T-helper 2 cell (primary cell): ENCODE measurements at places on chromosomes 2 and 18.

GRCh38 chr18:7336623-7337022 is 105.7 kb downstream of the LRRC30 start:
- no peak for DNase-seq

DNA sequence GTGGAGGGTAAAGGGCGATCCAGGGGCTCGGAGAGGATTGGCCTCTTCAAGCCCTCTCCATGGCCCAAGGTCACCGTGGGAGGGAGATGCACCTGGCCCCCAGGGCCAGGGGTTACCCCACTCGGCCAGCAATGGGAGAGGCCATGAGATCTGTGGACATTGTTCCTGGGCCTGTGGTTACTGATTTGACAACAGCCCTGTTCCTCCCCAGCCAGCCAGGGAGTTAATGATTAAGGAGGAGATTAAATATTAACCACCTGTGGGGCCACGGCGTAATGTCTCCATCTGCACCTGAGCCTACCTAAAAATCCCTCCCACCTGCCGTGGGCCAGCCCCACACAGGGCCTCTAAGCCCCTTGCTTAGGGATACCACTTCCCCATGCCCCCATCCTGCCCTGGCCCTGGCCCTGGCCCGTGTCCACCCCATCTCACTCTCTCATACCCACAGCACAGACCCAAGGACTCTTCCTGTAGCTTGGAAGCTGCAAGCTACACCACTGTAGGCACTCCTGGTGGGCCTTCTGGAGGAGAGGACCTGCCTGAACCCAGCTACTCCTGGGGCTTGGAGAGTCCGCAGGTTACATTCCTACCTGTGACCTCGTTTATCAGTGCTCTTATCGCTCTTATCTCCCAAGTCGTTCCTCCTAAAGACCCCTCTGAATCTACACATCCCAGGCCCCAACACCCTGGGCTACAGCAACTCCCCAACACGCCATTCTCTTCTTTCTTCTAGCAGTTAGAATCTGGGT is 32.1 kb downstream of the ZFP36L2 start:
- no peak for DNase-seq

- peak; percentile 40 for DNase-seq
These were observed 3.7 kb downstream of the ZFP36L2 start for GRCh38 chr2:43222475-43223309.

DNA sequence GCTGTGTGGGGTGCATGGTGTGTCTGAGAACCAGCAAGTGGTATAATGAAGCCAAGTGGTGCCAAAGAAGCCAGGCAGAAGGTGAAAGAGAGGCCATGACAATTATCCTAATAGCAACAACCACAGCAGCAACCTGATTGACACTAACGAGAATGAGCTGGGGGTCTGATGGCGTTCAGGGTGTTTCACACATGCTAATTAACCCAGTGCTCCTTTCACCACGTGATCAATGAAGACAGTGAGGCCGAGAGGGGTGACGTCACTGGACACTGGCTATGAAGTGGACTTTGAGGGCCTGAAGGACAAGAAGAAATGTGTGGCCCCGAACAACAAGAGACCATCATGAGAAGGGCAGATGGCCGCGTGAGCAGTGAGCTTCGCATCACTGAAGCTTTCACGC is 364.4 kb upstream of the ID2 start:
- no peak for DNase-seq

DNA sequence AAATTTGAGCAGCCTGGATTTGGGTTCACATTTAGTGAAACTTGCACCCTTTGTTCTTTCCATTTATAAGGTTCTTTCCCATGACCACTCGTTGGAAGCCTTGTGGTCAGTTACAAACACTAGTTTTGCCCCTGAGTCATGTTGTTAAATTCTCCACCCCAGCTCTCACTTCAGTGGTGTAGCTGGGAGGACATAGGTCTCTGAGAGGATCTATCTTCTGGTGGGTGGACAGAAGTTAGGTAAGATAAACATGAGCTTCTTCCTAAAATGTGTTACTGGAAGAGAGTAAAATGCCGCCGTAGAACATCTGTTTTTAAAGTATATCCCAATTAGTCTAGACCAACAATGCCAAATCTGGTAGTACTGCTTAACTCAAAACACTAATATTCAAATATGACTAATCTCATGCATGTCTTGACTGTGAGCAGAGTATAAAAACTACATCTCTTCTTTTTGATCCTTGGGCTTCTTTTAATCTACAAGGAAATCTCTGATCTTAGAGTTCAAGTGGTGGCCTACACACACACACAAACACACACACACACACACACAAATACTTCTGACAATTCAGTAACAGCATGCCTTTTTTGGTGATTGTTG is 162.6 kb upstream of the FN1 start:
- no peak for DNase-seq

GRCh38 chr2:139175510-139175909 is 395.3 kb upstream of the NXPH2 start:
- DNase-seq = no peak

GRCh38 chr2:26582890-26583289 is 58.3 kb downstream of the CIB4 start:
- DNase-seq = no peak

DNA sequence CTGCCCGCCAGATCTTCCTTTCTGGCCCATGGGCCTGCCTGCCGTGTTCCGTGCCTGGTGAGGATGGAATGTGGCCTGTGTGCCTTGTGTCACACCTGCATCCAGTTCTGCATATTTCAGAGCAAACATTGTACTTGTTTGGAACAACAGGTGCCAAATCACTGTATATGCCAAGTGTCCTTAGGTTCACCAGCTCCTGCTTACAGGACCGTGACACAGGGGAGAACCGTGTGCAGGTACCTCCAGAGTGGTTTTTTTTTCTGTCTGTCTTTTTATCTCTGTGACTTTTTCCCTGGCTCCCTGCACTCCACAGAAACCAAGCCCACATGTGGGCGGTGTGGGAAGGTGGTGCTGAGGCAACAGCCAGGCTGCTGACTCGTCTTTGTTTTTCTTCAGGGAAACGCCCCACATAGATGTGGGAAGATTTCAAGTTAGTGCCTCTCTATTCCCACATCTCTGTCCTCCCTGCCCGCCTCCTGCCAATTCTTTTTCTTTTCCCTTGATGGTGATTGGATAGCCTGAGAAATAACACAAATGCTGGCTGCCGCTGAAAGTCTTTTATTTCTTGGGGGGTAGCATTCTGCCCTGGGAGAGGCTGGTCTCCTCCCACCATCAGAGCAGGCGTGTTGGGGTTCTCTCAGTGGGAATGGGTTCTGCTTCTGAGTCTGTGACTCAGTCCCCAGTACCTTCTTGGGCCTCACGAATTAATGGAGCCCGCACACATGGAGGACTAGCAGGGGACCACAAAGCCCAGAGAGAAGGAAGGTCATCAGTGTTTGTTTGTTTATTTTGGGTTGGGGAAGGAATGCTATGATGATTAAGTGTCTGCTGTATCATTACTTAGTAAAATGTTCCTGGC is 21.4 kb downstream of the GRHL1 start:
- DNase-seq = no peak

DNA sequence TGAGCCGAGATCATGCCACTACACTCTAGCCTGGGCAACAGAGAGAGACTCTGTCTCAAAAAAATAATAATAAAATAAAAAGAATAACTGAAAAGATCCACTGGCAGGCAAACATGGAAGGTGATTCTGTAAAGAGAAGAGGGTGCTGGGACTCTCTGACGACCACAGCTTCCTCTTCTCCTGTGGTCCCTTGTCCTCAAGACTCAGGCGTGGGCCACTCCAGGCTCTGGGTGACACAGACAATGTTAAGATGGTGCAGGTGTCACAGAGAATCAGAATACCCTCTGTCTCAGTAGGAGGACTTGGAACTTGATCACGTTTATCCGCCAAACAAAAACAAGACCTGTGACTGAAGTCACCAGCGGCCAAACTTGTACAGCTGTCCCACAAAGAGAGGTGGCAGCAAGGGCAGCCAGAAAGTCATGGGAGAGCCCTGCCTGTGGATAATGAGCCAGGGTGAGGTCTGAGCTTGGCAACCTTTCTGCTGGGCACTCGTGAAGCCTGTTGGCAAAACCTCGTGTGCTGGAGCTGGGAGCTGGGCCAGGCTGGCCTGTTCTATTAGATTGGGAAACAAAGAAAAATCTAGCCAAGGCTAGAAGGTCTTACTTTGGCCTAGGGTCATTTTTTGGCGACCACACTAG is 76.4 kb upstream of the ITGA6 start:
- DNase-seq = no peak
